ENCODE measurements at places on chromosomes 16 and 17.

DNA sequence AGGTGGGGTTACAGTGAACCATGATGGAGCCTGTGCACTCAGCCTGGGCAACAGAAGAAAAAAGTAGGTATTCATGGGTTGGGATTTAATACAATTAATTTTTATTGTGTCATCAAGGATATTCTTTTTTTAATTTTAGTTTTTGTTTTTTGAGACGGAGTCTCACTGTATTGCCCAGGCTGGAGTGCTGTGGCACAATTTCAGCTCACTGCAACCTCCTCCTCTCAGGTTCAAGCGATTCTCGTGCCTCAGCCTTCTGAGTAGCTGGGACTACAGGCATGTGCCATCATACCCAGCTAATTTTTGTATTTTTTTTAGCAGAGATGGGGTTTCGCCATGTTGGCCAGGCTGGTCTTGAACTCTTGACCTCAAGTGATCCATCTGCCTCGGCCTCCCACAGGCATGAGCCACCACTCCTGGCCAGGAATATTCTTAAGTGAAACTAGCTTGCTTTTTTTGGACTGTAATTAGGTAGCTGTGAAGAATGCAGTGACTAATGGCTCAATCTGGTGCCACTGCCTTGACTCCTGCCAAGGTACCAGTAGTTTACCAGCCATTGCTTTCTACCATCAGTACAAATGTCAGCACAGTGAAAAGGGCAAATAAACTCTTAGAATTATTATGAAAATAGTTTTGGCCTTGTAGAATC is 4.8 kb downstream of the PPM1D start:
- DNase-seq = peak; percentile 47

- no peak for DNase-seq
Measured at GRCh38 chr17:72772331-72772821, 320.1 kb downstream of the SLC39A11 start.

DNA sequence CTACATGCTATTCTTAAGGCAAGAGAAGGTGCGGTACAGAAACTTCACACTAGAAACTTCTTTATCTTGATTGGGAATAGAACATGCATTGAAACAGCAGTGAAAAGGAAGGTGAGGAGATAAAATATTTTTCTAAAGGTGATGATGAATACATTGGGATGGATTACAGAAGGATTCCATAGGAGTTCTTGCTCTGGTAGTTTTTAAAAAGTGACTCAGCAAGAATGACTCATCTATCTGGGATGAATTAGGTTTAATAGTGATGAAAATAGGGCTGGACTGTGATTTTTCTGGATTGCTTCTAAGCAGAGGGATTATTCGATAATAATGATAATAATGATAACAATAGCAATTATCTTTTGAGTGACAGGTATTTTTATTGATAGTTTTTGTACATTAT is 65.6 kb upstream of the HS3ST4 start:
- DNase-seq = no peak

DNA sequence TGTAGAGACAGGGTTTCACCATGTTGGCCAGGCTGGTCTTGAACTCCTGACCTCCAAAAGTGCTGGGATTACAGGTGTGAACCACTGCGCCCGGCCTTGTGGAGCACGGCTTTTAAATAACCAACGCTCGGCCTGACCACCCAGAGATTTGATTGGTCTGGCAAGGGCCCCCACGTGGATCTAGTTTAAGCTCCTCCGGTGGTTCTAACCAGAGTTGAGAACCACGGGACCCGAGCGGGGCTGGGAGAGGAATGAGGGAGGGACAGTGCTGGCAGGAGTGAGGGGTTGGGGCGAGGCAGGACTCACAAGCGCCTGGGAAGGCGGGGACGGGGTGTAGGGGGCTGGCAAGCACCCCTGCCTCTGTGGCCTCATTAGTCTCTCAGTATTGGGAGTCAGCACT is 3.0 kb downstream of the NLRC3 start:
- DNase-seq = no peak

DNA sequence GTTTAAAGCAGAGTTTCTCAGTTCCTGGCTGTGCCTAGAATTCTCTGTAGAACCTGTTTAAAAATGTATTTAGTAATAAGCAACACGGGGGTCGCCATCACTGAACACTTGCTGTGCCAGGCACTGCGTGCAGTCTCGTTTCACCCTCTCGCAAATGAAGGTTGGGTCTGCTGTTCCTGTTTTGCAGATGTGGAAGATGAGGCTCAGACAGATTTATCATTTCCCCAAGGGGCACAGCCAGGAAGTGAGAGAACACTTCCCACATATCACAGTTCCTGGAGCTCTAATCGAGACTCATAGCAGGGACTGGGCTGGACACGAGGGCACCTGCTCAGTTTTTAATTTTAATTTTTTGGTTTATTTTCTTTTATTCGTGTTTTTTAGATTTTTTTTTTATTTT is 122.7 kb downstream of the ABCC6 start:
- DNase-seq = no peak

DNA sequence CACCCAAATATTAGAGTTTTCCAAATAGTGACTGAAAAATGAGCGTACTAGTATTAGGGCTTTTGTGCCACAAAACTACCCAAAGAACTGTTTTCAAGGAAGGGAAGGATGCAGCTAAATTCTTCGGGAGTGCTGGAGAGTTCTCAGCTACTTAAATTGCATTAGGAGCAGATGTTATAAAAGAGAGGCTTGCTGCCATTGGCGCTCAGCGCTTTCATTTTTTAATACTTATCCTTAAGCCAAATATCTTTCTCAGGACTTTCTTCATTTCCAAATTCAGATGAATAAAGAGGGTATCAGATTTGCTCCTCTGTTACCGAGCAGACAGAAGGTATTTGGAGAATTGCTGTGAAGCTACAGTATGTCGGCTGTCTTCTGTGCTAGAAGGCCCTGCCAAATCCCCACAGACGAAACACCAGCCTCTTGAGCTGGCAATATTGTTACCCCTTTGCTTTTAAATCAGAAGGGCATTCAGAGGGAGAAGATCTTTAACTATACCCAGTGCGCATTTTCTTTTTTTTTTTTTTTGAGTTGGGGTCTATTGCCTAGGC is 47.2 kb upstream of the CLEC18A start:
- DNase-seq = no peak

DNA sequence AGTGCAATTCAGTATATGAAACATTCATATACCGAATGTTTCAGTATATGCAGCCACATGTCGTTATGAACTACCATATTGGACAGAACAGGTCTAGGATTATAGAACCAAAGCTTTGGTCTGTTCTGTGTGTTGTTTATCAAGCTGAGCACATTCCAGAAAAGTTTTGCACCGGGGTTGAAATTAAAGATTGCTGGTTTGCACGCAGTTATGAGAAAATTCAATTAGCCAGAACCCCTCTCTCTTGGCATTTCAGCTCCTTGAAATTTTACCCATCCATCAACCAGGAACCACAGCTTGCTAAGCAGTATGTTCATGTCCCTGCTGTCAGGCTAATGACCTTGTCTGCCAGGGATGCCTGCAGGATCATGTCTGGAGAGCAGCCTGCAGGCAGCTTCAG is 9.5 kb downstream of the KRT32 start:
- DNase-seq = no peak

Measured in fibroblast of skin of abdomen (primary cell).